ENCODE measurements at places on chromosomes 11 and 22. TPM values are rescaled to one million over a fixed set of nuclear protein-coding genes. Genes with fewer than 3 reads are reported as not detected.

RRP7A gene
- 27.3 TPM for total RNA-seq

- DNase-seq = peak; percentile 13
Measured at GRCh38 chr11:1888347-1888753, 3.3 kb downstream of the PRR33 start.

DNA sequence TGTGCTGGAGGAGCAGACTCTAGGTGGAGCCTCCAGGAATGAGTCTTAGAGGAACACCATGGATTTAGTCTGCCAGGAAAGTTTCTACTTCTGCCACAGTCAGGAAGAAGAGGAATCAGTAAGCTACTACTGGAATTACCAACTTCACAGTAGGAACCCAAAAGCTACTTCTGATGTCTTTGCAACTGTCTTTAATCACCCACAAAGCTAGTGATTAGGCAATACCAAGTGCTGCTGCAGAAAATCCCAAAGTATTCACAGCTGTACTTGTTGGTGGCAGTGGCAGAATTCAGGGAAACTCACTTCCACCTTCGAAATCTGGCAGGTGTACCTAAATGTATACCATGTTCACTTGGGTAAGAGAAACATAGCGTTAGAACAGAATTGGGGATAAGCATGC lies 264.5 kb upstream of the SORL1-AS1 start:
- DNase-seq = no peak

DNA sequence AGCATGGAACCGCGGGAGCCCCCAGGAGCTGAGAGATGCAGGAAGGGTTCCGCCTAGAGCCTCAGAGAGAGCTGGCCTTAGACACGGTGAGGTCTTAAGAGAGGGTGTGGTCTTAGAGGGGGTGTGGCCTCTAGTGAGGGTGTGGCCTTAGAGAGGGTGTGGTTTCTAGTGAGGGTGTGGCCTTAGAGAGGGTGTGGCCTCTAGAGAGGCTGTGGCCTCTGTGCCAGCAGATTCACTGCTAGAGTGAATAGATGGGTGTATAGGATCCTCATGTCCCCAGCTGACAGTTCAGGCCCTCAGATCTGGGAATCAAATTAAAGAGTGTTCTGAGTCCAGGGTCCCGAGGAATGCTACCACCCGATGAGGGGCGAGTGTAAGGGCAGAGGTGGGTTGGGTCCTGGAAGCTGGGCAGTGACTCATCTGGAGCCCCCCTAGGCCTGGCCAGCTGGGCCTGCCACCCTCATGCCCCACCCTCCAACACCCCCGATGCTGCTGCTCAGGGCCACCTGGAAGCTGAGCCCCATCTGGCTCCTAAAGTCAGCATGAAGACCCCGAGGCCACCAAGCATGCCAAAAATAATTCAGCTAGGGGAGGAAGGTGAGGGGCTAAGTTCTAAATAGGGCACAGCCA lies 49.5 kb downstream of the IGF2 start:
- no peak for DNase-seq

GRCh38 chr11:13114566-13115379 lies 105.7 kb downstream of the RASSF10 start:
- DNase-seq = no peak

- no peak for DNase-seq
Measured at GRCh38 chr11:7593481-7593880, 79.7 kb downstream of the PPFIBP2 start.

All from gastrocnemius medialis (tissue), 4 donors.